PC-9 (cell line): ENCODE measurements at places on chromosomes 16 and 17.

DNA sequence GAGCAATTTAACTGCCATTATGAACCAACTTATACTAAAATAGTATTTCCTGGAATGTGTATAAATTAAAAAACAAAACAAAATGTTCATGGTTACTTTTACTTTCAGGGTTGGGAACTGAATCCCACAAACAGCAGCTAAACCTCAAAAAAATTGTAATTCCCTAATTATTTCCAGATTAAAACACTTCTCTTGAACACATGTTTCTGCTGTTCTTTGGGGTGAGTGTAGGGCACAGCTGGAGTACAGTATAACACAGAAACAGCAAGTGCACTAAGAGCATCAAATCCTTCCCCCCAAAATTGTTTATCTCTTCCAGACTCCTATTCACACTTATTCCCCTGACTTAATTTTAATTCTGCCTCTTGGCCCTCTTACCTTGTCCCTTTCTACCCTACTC, 56.4 kb downstream of the KANSL1 start:
- no peaks in the 10 kb centered on the region for H3K27me3 ChIP-seq
- no peak overlapping the region for H3K27ac ChIP-seq
- H3K36me3 ChIP-seq, result 0 out of 2 replicates have a peak, but pooled peaks cover 4% of the 10 kb centered on the region
- H3K4me1 ChIP-seq, result 0 out of 2 replicates have a peak, but pooled peaks cover 4% of the 10 kb centered on the region
- H3K4me3 ChIP-seq, result no peak overlapping the region

DNA sequence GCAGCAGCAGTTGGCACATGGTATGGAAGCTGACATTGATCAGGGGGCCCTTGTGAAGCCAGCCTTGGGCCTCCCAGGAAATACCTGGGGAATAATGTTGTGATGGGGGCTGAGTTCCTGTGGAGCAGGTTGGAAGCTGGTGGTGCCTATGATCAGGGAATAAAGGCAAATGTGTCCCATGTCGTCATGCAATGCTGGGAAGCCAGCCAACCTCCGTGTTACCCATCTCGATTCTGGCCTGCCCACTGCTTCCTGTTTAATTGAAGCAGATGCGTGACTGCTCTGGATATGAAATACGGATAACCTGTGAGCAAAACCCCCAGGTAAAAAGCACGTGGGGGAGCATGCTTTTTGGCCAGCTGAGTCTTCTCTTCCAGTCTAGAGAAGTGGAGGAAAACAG, 580.4 kb upstream of the HSBP1 start:
- H3K4me3 ChIP-seq, result no peak overlapping the region
- H3K4me1 ChIP-seq, result no peaks in the 10 kb centered on the region
- H3K36me3 ChIP-seq, result no peaks in the 10 kb centered on the region
- no peak for DNase-seq

GRCh38 chr17:32523017-32523680, 36.4 kb downstream of the CDK5R1 start:
- no peak overlapping the region for H3K27ac ChIP-seq
- no peaks in the 10 kb centered on the region for H3K27me3 ChIP-seq
- H3K4me1 ChIP-seq, result 0 out of 2 replicates have a peak, but pooled peaks cover 4% of the 10 kb centered on the region
- DNase-seq, result no peak
- H3K36me3 ChIP-seq, result no peaks in the 10 kb centered on the region

GRCh38 chr16:63663155-63663554, 1458.7 kb downstream of the CDH11 start:
- no peak overlapping the region for H3K27ac ChIP-seq
- H3K4me3 ChIP-seq, result no peak overlapping the region
- H3K27me3 ChIP-seq, result no peaks in the 10 kb centered on the region
- no peak for DNase-seq
- no peaks in the 10 kb centered on the region for H3K36me3 ChIP-seq
- H3K4me1 ChIP-seq, result no peaks in the 10 kb centered on the region

DNA sequence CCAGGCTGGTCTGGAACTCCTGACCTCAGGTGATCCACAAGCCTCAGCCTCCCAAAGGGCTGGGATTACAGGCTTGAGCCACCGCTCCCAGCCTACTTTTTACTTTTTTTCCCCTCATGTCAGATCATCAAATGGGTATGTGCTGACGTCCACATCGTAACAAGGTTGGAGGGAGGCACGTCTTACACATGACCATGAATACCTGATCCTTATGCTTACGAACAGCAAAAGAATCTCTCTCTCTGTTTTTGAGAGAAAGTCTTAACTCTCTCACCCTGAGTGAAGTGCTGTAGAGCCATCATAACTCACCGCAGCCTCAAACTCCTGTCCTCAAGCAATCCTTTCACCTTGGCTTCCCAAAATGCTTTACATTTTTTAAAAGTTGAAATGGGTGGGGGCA, 29.5 kb upstream of the TMEM92 start:
- H3K27me3 ChIP-seq, result no peaks in the 10 kb centered on the region
- H3K27ac ChIP-seq, result no peak overlapping the region
- no peak for DNase-seq
- H3K4me1 ChIP-seq, result no peaks in the 10 kb centered on the region
- H3K4me3 ChIP-seq, result no peak overlapping the region

DNA sequence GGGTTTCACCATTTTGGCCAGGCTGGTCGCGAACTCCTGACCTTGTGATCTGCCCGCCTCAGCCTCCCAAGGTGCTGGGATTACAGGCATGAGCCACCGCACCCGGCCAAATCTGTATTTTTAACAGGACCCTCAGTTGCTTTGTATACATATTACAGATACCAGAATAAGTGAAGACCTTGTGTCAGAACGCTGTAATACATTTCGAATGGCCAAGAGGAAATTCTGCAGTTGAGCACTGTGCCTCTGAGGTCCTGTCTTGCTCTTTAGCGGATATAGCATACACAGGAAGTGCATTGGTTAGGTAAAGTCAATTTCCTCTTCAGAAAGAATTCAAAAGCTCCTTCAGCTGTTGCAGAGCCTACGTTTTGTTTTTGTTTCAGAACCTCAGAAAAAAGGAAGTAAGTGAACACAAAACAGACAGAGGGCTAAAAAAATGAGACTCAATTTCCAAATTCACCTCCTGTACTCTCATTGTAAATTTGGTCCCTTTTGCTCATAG, 15.7 kb downstream of the CRLF3 start:
- DNase-seq, result no peak
- no peak overlapping the region for H3K27ac ChIP-seq
- no peak overlapping the region for H3K4me3 ChIP-seq
- H3K27me3 ChIP-seq, result no peaks in the 10 kb centered on the region
- H3K4me1 ChIP-seq, result no peaks in the 10 kb centered on the region

- DNase-seq, result peak; percentile 36
- H3K27me3 ChIP-seq, result no peaks in the 10 kb centered on the region
- H3K4me1 ChIP-seq, result peaks cover 29% of the 10 kb centered on the region
- peaks cover 15% of the 10 kb centered on the region; the same call in 1 of the 2 replicates for H3K36me3 ChIP-seq
These were observed 78.5 kb downstream of the MRC2 start for GRCh38 chr17:62705778-62706597.

DNA sequence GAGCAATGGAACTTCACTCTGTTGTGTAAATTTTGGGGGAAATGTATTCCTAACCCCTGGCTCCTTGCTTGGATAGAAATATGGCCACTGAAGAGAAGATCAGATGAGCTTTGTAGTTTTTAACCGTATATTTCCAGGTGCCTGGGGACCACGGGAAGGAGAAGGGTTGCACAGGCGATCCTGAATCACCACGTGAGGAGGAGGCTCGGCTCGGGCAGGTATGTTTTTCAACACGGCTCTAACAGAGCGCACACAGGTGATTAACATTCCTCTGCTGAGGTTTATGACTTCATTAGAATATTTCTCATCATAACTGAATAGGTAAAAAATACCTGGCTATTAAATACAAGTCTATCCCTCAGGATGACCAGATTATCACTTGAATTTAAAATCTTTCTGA, 495.0 kb upstream of the ZFHX3 start:
- no peak for DNase-seq
- H3K27me3 ChIP-seq, result peaks cover 97% of the 10 kb centered on the region
- H3K4me1 ChIP-seq, result no peaks in the 10 kb centered on the region
- no peak overlapping the region for H3K27ac ChIP-seq
- H3K4me3 ChIP-seq, result no peak overlapping the region

- no peaks in the 10 kb centered on the region for H3K4me1 ChIP-seq
- H3K36me3 ChIP-seq, result no peaks in the 10 kb centered on the region
- H3K27me3 ChIP-seq, result peaks cover 55% of the 10 kb centered on the region
- H3K27ac ChIP-seq, result no peak overlapping the region
- no peak overlapping the region for H3K4me3 ChIP-seq
These were observed 32.5 kb downstream of the ASIC2 start for GRCh38 chr17:33260638-33261037.

GRCh38 chr16:51120730-51121347, 30.2 kb downstream of the SALL1 start:
- H3K4me3 ChIP-seq, result no peak overlapping the region
- peaks cover 26% of the 10 kb centered on the region; the same call in 1 of the 2 replicates for H3K27me3 ChIP-seq
- H3K36me3 ChIP-seq, result no peaks in the 10 kb centered on the region
- H3K4me1 ChIP-seq, result no peaks in the 10 kb centered on the region

DNA sequence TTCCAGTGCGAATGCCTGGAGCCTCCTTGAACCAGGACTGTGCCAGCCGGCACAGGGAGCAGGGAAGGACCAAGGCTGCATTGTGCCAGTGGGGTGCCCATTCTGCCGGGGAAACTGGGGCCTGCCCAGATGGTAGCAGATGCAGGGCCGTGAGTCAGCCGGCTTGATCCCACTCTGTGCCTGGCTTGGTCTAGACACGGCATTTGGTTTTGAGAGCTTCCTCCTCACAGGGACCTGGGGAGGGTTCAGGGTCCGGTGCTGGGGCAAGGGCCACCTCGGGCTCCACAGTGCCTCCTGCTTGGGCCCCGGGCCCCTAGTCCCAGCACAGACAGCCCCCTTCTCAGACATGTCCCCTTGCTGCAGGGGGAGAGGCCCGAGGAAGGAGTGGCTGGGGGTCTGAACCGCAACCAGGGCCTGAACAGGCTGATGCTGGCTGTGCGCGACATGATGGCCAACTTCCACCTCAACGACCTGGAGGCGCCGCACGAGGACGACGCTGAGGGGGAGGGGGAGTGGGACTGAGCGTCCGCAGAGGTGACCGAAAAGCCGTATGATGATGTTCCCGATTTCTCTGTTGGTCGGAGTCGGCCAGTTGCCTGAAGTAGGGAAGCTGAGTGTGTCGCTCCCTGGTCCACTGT, 7.8 kb upstream of the MC1R start:
- H3K27ac ChIP-seq, result no peak overlapping the region
- peaks cover 6% of the 10 kb centered on the region; the same call in 1 of the 2 replicates for H3K36me3 ChIP-seq
- DNase-seq, result no peak
- no peaks in the 10 kb centered on the region for H3K4me1 ChIP-seq

DNA sequence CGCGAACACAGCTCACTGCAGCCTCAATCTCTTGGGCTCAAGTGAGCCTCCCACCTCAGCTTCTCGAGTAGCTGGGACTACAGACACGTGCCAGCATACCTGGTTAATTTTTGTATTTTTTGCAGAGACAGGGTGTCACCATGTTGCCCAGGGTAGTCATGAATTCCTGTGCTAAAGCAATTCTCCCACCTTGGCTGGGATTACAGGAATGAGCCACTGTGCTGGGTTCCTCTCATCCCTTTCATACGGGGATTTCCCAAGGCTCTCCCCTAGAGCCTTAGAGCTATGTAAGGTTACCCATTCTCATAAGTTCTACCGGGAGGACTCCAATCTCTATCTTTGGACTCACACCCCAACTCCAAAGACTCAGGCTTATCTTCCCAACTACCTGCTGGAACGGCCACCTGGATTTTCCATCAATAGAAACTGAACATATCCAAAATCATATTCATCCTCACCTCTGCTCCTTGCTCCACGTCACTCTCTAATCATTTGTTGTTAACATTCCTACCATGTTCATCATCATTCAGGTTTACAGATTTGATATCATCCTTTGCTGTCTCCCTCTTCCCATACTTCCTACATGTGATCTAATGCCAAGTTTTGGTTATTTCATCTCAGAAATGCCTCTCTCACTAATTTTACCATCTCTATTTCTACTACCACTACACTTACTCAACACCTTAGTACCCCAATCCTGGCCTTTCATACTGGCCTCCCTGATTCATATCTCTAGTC, 92.5 kb downstream of the NCOR1 start:
- no peaks in the 10 kb centered on the region for H3K27me3 ChIP-seq
- H3K27ac ChIP-seq, result no peak overlapping the region
- no peak for DNase-seq
- no peaks in the 10 kb centered on the region for H3K4me1 ChIP-seq
- H3K4me3 ChIP-seq, result no peak overlapping the region

DNA sequence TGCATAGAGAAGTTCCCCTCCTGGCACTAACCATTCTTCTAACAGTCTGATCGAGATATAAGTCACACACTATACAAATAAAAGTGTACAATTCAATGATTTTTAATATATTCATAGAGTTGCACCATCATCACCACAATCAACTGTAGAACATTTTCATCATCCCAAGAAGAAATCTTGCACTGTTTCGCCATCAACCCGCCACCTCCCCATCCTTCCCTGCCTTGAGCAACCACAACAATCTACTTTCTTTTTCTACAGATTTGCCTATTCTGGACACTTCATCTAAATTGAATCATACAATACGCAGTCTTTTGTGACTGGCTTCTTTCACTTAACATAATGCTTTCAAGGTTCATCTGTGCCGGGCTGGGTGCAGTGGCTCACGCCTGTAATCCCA, 33.0 kb upstream of the GUCY2D start:
- H3K36me3 ChIP-seq, result no peaks in the 10 kb centered on the region
- H3K27me3 ChIP-seq, result no peaks in the 10 kb centered on the region
- H3K4me3 ChIP-seq, result no peak overlapping the region
- H3K27ac ChIP-seq, result no peak overlapping the region
- DNase-seq, result no peak

DNA sequence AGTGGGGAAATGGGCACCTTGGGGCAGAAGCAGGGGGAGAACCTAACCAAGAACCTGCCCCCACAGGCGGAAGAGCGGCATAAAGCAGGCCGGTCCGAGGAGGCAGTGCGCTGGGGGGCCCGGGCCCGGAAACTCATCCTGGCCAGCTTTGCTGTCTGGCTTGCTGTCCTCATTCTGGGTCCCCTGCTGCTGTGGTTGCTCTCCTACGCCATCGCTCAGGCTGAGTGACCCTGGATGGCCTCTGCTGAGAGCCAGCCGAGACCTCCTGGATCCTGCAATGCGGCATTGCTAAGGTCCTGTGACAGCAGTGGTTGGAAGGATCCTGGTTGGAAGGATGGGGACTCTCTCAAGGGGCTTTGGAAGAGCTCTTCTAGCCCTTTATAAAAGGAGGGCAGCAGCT, 4.5 kb upstream of the PHKG2 start:
- peaks cover 46% of the 10 kb centered on the region for H3K4me1 ChIP-seq

- no peak overlapping the region for H3K4me3 ChIP-seq
- H3K27me3 ChIP-seq, result no peaks in the 10 kb centered on the region
- H3K27ac ChIP-seq, result no peak overlapping the region
- peak; percentile 75 for DNase-seq
- H3K4me1 ChIP-seq, result peaks cover 11% of the 10 kb centered on the region; the same call in 1 of the 2 replicates
These were observed 5.6 kb downstream of the PLEKHG4 start for GRCh38 chr16:67284699-67285646.

GRCh38 chr17:75153780-75154194, 525 bp downstream of the JPT1 start:
- H3K4me3 ChIP-seq, result peak overlapping the region; percentile 81
- H3K27ac ChIP-seq, result no peak overlapping the region
- peaks cover 1% of the 10 kb centered on the region; the same call in 1 of the 2 replicates for H3K36me3 ChIP-seq
- peaks cover 36% of the 10 kb centered on the region for H3K4me1 ChIP-seq
- H3K27me3 ChIP-seq, result no peaks in the 10 kb centered on the region

DNA sequence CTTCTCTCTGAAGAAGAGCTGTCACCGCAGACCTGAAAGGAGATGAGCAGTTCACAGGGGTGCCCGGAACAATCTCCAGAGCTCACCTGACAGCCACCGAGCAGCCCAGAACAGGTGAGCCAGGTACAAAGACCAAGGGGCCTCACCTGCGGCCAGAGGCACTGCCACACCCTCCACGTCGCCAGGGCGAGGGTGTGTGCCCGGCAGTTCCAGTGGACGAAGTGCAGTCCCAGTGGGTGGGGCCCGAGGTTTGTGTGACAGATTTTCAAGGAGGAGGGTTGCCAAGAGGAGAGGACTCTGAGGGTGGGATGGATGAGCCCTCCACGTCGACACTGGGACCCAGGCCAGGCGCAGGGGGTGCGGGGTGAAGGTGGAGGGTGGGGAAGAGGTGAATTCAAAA, 61.7 kb downstream of the SMPD3 start:
- no peak overlapping the region for H3K4me3 ChIP-seq
- no peaks in the 10 kb centered on the region for H3K4me1 ChIP-seq
- H3K27me3 ChIP-seq, result no peaks in the 10 kb centered on the region
- peak; percentile 46 for DNase-seq
